Cardiac septum (tissue), 1 donor: ENCODE measurements at places on chromosomes 7 and 10. TPM values are rescaled to one million over a fixed set of nuclear protein-coding genes. Genes with fewer than 3 reads are reported as not detected.

GRCh38 chr7:10707519-10707918 is 266.2 kb upstream of the PHF14 start:
- DNase-seq: no peak

Gene LRRN3
- total RNA-seq: 0.40 TPM

DNA sequence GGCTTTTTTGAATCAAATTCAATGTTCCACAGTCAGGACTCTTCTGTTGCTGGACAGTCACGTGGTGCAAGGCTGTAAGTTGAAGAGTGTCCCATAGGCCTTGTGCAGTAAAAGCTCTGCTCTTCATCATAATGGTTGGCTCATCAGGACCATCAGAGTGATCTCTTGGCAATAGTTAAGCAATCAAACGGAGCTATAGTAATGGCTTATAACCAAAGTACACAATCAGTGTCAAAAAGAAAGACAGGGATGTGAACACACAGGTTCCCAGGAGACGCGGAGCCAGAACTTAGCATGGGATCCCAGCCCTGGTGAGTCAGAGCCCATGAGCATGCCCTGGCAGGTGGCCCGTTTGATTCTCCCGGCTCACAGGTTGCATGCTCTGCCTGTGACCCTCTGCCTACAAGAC is 10.8 kb upstream of the GPNMB start:
- peak; percentile 85 for DNase-seq

Gene TCF7L2
- total RNA-seq: 11.7 TPM

GRCh38 chr7:107230334-107230733 is 61.5 kb downstream of the HBP1 start:
- DNase-seq: no peak

DNA sequence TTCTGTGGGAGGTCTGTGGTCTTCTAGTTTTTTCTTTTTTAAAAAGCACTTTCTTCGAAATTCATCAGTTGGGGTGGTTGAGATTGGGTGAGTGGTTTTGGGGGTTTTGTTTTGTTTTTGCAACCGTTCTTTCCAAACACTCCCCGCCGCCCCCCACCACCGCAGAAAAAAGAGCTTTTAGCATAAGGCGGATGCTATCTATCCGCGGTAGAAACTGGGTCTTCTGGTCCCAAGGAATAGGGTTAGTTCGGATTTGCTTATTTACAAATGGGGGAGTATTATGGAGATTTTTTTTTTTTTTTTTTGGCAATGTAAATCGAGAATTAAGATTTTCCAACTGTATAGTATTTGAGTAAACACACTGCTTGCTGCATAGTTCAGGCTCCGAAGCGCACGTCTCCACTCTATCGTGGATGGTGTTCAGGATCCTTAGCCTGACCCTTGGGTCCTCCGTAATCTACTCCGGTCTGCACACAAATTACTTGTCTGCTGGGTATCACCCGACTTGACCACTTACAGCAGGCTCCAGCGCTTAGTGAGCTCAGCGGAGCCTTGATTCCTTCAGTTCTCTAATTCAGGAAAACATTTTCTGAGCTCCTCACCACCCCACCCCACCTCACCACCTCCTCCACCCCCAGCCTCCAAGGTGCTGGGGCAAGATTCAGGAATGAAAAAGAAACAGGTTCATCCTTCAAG is 757 bp upstream of the NRCAM start:
- no peak for DNase-seq

Gene BMPR1A
- 60.0 TPM for total RNA-seq

Gene CLDN3
- total RNA-seq: not detected

GRCh38 chr10:44558521-44558920 is 173.6 kb upstream of the CXCL12 start:
- no peak for DNase-seq

Gene CCL26
- 0.83 TPM for total RNA-seq

GRCh38 chr10:46311501-46311951 is 24.7 kb downstream of the ANTXRL start:
- DNase-seq: no peak

Gene MSMB
- not detected for total RNA-seq

DNA sequence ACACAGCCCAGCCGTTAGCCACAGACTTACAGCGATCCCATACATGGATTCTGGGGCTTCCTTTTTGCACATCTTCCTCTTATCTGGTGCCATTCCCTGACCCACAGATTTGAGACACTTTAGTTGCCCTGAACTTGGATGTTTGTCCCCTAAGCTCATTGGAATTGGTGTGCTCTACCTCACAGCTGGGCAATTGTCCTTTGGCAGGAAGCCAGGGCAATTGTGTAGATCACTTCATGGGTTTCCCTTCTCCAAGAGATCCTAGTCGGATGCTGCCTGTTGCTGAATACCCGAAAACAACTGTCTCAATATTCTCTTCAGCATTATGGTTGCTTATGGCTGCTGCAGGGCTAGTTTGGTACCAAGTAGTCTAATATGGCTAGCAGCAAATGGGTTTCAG is 470.7 kb upstream of the MKI67 start:
- no peak for DNase-seq

DNA sequence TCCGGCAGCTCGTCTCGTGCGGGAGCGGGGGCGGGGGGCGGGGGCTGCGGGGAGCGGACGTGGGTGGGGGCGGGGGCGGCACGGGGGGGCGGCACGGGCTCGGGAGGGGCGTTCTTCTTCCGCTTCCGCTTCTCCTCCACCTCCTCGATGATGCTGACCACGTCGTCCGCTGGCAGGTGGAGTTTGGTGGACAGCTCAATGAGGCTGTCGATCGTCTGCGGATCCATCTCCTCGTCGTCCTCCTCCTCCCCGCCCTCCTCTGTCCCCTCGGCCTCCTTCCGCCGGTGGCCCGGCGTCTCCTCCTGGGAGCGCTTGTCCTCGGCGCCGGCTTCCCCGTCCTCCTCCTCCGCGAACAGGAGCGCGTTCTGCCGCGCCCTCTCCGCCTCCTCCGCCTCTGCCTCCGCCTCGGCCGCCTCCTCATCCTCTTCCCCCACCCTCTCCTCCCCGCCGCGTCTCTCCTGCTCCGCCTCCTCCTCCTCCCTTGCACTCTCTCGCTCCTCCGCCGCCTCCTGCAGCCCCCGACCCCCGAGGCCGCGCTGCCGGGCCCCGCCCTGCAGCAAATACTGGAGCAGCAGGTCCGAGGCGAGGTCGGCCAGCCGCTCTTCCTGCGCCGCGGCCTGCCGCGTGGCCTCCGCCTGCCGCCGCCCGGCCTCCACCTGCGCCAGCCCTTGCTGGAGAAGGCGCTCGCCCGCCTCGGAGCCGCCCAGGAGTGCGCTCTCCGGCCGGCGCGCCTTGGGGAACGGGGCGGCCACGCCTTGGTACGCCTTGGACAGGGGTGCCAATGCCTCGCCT is 1.9 kb downstream of the VGF start:
- no peak for DNase-seq

DNA sequence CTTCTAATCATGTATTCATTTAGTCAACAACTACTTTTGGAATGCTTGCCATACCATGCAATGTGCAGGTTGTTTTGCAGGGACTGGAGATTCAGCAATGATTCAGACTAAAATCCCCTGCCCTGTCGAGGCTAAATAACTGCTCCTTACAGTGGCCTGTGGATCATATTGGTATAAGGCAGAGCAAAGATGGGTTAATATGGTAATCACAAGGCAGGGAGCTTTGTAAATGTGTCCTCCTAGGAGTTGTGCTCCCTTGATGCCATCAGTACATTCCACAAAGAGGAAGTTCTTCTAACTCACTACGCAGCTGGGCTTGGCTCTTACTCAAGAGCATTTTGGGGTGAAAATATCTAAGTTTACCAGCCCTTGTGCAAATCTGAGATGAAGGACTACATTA is 614 bp upstream of the IFIT2 start:
- DNase-seq: no peak

DNA sequence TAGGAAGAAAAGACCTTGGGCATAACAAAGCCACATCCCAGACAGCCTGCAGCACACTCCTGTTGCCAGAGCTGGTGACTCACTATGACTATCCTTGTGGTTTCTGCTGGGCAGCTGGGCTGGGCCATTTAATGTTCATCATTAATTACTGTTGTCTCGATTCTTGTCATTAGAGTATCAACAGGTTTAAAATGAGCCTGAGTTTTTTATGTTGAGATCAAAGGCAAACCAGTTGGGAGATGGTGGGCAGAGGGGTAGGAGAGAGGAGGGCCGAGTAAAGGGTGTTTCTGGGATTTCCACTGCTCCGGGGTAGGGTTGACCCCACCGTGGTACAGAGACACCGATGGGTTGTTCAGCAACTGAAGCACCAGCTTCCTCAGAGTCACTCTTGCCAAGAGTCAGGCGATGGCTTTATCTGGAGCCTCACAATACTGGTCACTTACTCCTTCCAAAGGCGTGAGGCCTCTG is 128.7 kb upstream of the LYZL1 start:
- no peak for DNase-seq

DNA sequence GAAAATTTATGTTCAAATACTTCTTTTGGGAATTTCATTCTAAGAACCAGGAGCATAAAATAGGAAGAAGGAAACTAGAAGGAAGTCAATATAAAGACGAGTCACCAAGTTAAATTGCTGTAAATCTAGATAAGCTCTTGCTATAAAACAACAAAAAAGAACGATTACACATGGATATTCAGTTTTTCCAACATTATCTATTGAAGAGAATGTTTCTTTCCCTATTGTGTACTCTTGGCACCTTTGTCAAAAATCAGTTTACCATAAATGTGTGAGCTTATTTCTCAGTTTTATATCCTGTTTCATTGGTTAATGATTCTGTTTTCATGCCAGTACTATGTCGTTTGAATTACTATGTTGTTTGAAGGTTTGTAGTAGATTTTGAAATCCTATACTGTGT is 536.3 kb upstream of the MKI67 start:
- DNase-seq: no peak

- DNase-seq: no peak
These were observed 32.9 kb downstream of the PHTF2 start for GRCh38 chr7:77831481-77831880.

GRCh38 chr10:123904834-123905409 is 13.3 kb upstream of the CPXM2 start:
- peak; percentile 44 for DNase-seq

DNA sequence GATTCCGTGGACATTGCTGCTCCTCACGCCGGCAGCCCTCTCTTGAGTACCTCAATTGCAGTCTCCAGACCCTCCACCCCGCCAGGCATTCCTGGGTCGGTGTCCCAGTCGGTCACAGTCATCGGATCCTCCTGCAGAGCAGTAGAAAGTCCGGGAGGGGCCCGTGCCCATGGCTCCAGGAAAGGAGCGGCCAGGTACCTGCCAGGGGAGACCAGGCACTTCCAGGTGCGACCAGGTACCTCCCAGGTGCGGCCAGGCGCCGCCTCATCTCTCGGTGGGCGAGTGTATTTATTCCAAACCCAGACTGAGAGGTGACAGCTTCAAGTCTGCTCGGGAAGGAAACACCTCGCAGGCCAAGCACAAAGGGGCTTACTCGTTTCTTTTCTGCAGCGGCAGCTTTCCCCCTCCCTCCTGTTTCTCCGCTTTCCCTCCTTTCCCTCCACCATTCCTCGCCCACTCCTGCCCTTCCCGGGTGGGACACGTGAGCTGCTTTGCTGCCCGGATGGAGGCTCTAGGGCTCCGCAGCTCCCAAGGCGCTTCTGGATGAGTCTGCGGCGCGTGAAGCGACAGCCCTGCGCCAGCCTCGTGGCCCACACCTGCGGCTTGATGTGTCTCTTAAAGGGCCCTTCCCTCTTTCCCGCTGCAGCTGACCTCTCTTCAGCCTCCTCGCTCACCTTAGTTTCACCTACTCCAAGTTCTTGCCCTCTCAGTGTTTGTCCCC is 39.4 kb upstream of the AGK start:
- no peak for DNase-seq

GRCh38 chr10:132291826-132292225 is 15.9 kb downstream of the STK32C start:
- no peak for DNase-seq
